ENCODE measurements at places on chromosomes 7 and 10.
A peak's percentile ranks its signal among the peaks of the same experiment; 100 is the strongest.

- no peaks in the 10 kb centered on the region for H3K27me3 ChIP-seq
- peaks cover 13% of the 10 kb centered on the region for H3K4me1 ChIP-seq
- H3K36me3 ChIP-seq: no peaks in the 10 kb centered on the region
- H3K4me3 ChIP-seq: no peak overlapping the region
- H3K27ac ChIP-seq: no peak overlapping the region
- no peak for DNase-seq
These were observed 60.6 kb upstream of the LAMB1 start for GRCh38 chr7:108063520-108063933.

- no peak overlapping the region for H3K4me3 ChIP-seq
- H3K36me3 ChIP-seq: no peaks in the 10 kb centered on the region
- H3K4me1 ChIP-seq: no peaks in the 10 kb centered on the region
- no peak for DNase-seq
These were observed 19.8 kb upstream of the WIPI2 start for GRCh38 chr7:5170251-5170650.

- H3K27ac ChIP-seq: no peak overlapping the region
- no peak overlapping the region for H3K4me3 ChIP-seq
- no peaks in the 10 kb centered on the region for H3K4me1 ChIP-seq
- H3K36me3 ChIP-seq: no peaks in the 10 kb centered on the region
These were observed 26.6 kb downstream of the GPER1 start for GRCh38 chr7:1114505-1114904.

- no peak overlapping the region for H3K4me3 ChIP-seq
- H3K36me3 ChIP-seq: no peaks in the 10 kb centered on the region
- H3K4me1 ChIP-seq: no peaks in the 10 kb centered on the region
- no peaks in the 10 kb centered on the region for H3K27me3 ChIP-seq
- H3K27ac ChIP-seq: no peak overlapping the region
These were observed 62.4 kb upstream of the CC2D2B start for GRCh38 chr10:95845411-95845810.

DNA sequence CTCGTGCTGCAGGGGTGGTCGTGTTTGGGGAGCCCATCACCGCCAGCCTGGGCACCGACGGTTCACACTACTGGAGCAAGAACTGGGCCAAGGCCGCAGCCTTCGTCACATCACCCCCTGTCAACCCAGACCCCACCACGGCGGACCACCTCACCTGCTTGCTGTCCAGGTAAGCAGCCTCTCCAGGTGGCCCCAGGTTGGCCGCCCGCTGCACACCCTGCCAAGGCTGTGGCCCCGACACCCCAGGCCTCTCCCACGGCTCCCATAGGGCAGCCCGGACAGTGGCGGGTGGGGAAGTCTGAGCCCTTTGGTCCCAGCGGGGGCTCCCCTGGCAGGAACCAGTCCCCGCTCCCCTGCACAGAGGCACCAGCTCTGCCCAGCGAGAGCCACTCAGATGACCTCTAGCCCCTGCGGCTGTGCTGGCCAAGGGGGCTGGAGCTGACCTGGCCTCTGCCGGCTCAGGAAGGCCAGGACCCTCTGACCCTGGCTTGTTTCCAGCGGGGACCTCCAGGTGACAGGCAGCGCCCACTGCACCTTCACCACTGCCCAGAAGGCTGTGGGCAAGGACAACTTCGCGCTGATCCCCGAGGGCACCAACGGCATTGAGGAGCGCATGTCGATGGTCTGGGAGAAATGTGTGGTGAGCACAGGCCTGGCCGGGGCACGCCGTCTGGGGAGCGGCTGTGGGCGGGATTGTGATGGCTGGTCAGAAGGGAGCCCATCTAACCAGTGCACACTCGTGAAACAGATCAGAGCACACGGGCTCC is 13.8 kb downstream of the DPYSL4 start:
- H3K36me3 ChIP-seq: no peaks in the 10 kb centered on the region
- H3K27ac ChIP-seq: no peak overlapping the region
- H3K4me1 ChIP-seq: no peaks in the 10 kb centered on the region
- no peak for DNase-seq

DNA sequence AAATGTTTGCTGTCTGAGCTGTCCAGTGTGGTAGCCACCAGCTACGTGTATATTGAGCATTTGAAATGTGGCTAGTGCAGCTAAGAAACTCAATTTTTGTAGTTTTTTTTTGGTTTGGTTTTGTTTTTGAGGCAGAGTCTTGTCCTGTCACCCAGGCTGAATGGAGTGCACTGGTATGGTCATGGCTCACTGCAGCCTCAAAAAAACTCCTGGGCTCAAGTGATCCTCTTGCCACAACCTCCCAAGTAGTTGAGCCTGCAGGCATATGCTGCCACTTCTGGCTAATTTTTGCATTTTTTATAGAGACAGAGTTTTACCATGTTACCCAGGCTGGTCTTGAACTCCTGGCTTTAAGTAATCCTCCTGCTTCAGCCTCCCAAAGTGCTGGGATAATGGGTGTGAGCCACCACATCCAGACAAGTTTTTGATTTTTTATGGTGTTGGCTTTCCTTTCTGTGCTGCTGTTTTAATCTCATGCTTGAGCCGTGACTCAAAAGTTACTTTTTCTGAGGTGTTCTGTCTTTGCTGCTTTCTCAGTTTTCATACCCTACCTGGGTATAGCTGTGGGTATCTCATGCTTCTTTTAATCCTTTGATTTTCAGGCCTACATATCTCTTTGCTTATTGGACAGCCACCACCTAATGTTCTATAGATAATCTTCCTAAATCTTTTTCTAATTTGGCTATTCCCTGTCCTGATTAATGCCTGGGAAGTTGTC is 16.0 kb downstream of the WAC start:
- no peaks in the 10 kb centered on the region for H3K27me3 ChIP-seq
- no peak for DNase-seq
- peaks cover 35% of the 10 kb centered on the region for H3K36me3 ChIP-seq
- H3K4me3 ChIP-seq: no peak overlapping the region

- no peaks in the 10 kb centered on the region for H3K36me3 ChIP-seq
- H3K27me3 ChIP-seq: no peaks in the 10 kb centered on the region
- peak; percentile 39 for DNase-seq
- peak overlapping the region; percentile 23 for H3K4me3 ChIP-seq
These were observed 64.0 kb downstream of the RASGEF1A start for GRCh38 chr10:43202657-43203447.
